ENCODE measurements at places on chromosomes 16 and 17. TPM values are rescaled to one million over a fixed set of nuclear protein-coding genes. Genes with fewer than 3 reads are reported as not detected.

GRCh38 chr17:35588196-35588920, 1.2 kb downstream of the AP2B1 start:
- no peak for DNase-seq

DNA sequence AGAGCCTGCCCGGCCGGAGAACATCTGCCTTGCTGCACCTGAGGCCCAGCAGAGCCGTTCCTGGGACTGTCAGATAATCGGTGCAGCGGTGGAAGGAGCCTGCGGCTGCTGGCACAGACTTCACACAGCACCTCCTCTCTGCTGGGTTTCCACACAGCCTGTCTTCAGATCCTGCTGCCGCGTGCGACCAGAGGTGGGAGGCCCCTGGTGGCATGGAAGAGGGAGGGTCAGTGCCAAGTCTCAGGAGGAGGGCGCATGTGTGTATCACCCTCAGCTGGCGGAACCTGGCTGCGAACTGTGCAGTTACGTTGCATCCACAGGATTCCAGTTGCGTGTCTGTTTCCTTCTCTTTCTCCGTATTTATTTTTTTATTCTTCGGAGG, 3.3 kb downstream of the CDK5R1 start:
- DNase-seq = no peak

DNA sequence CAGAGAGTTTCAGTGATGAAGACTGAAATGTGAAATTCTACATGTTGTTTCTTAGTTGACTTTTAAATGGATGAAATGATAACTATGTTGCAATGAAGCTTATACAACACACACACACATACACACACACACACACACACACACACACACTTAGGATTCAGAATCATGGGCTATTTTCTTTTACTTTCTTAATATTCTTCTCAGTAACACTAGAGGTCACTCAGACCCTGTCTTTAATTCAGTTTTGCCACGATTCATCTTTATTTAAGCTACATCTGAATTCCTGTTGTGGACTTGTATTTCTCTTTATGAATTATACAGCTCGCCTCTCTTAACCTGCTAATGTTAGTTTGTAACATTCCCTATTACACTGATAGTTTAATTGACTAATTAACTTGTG, 109.6 kb upstream of the GOT2 start:
- no peak for DNase-seq

GRCh38 chr17:37844158-37844976, 79.8 kb upstream of the TBC1D3K start:
- no peak for DNase-seq

- DNase-seq = no peak
Measured at GRCh38 chr17:74947041-74947754, 11.5 kb downstream of the OTOP3 start.

DNA sequence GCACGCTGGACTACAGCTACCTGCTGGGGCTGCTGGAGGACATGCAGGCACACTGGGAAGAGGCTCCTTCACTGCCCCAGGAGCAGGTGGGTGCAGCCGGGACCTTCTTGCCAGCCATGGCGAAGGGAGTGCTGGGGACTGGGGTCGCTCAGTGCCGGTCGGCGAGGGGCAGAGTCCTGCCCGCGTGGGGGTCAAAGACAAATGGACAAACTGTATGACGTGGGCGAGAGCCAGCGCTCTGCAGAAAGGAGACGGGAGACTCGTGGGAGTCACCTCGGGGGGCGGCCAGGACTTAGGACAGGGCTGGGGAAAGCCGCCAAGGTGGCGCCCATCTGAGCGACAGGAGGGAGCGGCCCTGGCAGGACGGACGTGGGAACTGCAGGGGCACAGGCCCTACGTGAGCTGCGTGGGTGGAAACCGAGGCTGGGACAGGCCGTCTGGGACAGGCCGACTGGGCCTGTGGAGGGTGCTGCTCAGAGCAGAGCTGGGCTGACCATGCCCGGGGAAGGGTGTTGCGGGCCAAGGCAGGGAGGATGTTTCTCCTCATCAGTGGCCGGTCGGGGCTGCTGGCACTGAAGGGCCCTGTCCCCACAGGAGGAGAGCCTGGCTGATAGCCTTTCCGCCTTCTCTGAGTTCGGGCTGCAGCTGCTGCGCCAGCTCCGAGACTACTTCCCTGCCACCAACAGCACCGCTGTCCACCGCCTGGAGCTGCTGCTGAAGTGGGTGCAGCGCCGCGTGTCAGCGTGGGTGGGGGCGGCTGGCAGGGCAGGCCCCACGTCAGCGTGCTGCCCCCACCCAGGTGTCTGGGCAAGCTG, 8.0 kb downstream of the TSR3 start:
- DNase-seq = no peak

DNA sequence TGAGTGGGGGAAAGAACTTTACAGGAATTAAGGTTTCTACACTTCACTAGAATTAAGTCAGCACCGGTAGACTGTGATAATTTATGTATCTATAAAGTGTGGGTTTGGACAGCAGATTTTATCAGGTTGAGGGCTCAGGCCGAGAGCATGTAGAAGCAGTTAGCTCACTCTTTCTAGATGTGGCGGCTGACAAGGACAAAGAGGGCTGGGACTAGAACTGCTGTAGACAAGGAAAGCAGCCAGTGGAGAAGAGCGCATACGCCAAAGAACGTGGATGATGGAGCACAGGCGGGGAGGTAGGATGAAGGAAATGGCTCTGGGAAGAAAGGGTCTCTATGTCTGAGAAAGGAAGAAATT, 504 bp upstream of the GOSR1 start:
- DNase-seq = no peak

- peak; percentile 86 for DNase-seq
Measured at GRCh38 chr17:41547921-41548843, 20.1 kb upstream of the KRT19 start.

DNA sequence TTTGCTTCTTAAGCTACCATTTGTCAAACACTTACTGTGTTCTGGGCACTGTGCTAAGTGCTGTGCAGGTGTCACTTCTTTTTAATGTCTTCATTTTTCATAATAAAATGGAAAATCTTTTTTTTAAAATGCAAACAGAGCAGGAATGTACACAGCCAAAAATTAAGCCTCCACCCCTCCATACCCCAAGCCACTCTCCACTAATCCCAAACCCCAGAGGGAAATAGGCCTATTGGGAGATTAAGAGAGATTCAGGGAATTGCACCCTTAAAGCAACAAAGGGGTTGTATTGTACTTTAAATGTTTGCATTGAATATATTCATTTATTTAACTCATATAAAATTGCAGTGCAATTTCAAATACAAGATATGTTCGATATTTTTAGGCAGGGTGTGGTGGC, 28.6 kb upstream of the GAN start:
- DNase-seq = no peak

GRCh38 chr16:19853742-19854542, 30.7 kb downstream of the GPRC5B start:
- no peak for DNase-seq

DNA sequence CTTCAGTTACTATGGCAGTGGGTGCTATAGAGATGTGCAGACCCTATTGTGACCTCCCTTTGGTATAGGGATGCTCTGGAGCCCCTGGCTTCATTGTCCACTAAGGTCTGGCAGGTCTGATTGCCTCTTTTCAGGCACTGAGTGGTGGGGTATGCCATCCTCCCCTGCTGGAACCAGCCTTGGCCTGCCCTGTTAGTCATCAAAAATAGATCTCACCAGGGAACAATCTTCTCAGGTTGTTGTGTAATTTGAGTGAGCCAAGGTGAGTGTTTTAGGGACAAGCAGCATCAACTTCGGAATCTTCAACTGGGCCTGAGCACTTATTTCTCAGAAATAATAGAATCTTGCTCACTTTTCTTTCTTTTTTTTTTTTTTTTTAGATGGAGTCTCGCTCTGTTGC, 19.6 kb downstream of the HMOX2 start:
- no peak for DNase-seq

- peak; percentile 44 for DNase-seq
Measured at GRCh38 chr17:30323262-30323894, 10.5 kb downstream of the TMIGD1 start.

DNA sequence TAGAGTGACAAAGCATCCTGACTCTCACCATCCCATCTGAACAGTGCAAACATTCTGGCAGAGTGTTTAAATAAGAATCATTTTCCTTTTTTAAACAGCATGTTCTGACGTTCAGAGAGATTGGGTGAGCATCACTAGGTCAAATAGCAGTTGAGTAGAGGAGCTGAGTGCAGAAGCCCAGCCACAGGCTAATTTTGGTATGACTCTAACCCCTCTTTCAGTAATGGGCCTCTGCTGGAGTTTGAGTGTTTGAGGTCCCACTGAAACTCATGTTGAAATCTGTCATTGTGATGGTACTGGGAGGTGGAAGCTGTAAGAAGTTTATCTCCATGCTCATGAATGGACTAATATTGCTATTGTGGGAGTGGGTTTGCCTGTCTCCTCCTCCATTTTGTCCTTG, 194.4 kb downstream of the SALL1 start:
- no peak for DNase-seq

DNA sequence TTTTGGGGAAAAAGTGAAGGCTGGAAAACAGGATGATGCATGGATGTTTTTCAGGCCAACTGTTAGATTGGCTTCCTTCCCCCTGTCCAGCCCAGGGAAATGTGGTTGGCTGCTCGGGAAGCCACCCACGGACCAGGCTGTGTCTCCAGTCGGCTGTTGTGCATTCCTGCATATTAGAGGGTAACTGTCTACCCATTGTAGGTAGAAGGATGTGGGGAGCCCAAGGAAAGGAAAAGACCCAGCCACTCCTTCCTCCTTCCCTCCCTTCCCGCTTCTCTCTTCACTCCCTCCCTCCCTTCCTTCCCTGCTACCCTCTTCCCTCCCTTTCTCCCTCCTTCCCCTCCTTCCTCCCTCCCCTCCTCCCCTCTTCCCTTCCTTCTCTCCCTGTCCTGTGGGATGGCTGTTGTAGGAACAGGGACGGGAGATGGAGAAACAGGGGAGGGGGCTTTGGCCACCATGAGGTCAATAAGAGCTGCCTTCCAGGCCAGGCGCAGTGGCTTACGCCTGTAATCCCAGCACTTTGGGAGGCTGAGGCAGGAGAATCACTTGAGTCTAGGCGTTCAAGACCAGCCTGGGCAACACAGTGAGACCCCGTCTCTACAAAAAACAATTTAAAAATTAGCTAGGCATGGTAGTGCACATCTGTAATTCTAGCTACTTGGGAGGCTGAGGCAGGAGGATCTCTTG, 16.9 kb downstream of the SYT17 start:
- DNase-seq = no peak

GRCh38 chr17:63854709-63855108, 12.2 kb upstream of the SMARCD2 start:
- no peak for DNase-seq

- DNase-seq = no peak
Measured at GRCh38 chr17:7254511-7254910, 2.5 kb downstream of the ELP5 start.

SLC22A31 gene
- total RNA-seq = not detected

SAP30BP gene
- 88.1 TPM for total RNA-seq

CPHXL2 gene
- not detected for total RNA-seq

GCGR gene
- total RNA-seq = not detected

SRL gene
- not detected for total RNA-seq

KRT17 gene
- 43.2 TPM for total RNA-seq

RAB37 gene
- not detected for total RNA-seq

SERPINF2 gene
- 0.38 TPM for total RNA-seq

FBRS gene
- 66.5 TPM for total RNA-seq
